ENCODE measurements at places on chromosomes 16 and 17.

DNA sequence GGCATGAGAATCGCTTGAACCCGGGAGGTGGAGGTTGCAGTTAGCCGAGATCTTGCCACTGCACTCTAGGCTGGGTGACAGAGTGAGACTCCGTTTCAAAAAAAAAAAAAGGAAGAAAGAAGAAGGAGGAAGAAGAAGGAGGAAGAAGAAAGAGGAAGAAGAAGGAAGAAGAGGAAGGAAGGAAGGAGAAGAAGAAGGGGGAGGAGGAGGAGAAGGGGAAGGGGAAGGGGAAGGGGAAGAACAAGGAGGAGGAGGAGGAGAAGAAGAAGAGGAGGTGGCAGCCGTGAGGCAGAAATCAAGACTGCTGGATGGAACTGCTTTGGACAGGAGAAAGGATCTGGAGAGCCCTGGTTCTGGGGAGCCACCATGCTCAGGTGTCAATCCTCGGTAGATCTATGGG is 29.7 kb upstream of the PEMT start:
- no peak for DNase-seq

DNA sequence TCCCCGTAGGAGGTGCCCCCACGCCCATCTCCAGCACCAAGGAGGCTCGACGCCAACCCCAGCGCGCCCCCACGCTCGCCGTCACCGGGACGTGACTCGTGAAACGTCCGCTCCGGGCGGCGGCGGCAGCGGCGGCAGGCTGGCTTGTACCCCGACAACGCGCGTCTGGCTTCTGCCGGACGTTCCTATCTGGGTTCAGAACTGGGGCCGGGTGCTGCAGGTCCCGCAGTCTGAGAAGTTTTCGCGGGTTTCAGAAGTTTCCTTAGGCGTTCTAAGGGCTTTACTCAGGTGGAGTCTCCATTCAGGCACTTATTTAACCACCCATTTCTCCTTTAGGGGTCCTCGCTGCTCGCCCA is 672 bp upstream of the ALKBH5 start:
- peak; percentile 59 for DNase-seq

GRCh38 chr17:78895322-78895721 is 7.7 kb downstream of the CEP295NL start:
- DNase-seq, result no peak

GRCh38 chr16:87207509-87207908 is 109.7 kb downstream of the C16orf95 start:
- DNase-seq, result peak; percentile 85

- no peak for DNase-seq
These were observed 290.2 kb upstream of the ERCC4 start for GRCh38 chr16:13629704-13630103.

DNA sequence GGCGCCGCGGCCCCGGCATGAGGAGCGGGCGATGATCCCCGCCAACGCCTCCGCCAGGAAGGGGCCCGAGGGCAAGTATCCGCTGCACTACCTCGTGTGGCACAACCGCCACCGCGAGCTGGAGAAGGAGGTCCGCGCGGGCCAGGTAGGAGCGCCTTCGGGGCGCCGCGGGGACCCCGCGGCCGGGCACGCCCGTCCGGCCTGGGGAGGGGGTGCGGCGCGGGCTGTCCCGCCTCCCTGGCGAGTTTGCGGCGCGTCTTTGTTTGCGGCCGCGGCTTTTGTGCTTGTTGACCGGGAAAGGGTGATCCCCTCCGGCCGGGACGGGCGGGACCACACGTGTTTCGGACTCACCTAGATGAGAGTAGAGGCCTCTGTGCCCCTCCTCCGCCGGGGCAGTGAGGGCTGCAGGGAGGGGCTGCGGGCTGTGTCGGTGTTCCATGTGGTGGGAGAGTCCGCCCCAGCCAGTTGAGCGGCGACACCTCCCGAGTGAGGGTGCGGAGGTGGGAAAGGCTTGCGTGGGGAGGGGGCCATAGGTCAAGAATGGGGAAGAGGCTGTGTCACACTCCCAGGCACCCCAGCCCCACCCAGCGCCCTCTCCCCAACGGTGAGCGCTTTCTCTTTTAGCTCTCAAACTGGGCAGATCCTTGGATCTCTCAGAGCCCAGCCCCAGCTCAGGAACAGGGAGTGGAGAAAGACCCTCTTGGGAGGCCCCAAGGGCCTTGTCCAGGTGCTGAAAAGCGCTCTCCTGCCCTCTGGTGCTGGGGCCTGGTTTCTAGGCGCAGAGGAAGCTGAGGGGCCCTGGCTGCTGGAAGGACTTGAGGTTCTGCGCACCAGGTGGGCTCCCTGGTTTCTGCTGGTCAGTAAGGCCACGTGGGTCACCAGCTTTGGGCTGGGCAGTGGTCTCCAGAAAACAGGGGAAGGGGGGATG is 923 bp downstream of the ANKRD13B start:
- DNase-seq, result no peak

- DNase-seq, result no peak
These were observed 1.4 kb upstream of the TBC1D24 start for GRCh38 chr16:2473446-2473926.

DNA sequence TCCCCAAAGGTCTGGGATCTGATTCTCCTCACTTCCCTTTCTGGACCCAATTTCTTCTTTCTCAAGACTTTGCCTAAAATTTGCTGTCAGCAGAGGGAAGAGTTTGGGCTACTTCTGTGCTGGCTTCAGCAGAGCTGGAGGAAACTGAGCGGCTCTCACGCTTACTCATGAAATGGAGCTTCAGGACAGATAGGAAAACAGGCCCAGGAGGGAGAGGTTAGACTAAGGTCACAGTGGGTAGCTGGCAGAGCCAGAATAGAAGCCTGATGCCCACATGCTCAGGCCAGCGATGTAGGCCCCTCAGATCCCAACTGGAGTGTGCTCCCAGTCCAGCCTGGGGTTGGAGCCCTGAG is 593 bp downstream of the SLC38A7 start:
- DNase-seq, result no peak

DNA sequence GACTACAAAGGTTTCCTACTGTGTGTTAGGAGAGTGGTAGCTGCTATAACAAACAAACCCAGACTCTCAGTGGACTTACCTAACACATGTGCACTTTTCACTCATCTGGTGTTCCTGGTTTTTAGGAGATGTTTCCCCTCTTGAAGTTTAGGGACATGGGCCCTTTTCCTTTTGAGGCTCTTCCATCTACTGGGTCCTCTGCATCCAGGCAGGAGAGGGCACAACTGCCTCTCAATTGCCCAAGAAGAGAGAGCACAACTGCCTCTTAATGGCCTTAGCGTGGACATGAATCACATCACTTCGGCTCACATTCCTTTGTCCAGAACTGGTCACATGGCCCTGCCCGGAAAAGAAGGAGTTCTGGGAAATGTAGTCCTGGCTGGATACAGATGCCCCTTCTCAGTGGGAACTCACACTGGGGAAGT is 9.8 kb upstream of the TNRC6C start:
- no peak for DNase-seq

DNA sequence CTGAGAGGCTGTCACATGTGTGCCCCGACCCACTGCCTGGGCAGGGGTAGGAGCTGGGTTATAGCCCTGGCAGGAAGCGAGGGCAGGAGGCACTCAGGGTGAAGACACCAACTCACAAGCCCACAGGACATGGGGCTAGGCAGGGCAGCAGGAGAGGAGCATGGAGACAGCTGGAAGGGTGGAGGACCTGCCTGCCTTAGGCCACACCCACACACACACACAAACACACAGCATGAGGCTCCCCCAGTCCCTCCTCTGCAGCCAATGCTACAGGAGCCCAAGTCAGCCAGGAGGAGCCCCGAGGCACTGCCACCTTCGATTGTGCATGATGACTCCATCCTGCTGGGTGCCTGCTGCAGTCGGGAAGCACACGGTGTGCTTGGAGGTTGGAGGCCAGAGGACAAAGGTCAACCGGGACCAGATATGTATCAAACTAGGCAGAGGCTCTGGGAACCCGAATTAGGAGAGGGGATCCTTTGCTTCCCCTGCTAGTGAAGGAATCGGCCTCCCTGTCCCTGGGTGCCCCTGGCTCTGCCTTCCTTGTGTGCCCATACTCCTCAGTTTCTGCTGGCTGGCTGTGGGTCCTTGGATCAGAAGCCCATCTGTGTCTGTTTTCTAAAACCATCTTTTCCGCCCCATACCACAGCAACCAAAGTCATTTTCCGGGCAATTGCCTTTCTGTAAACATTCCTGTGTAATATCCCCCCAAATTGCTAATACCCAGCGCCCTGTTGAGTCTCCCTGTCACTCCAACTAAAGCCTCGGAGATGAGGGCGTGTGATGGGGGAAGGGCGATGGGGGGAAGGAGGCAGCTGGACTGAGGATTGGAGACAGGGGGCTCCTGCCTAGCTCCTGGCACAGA is 20.5 kb downstream of the SRCIN1 start:
- DNase-seq, result no peak

DNA sequence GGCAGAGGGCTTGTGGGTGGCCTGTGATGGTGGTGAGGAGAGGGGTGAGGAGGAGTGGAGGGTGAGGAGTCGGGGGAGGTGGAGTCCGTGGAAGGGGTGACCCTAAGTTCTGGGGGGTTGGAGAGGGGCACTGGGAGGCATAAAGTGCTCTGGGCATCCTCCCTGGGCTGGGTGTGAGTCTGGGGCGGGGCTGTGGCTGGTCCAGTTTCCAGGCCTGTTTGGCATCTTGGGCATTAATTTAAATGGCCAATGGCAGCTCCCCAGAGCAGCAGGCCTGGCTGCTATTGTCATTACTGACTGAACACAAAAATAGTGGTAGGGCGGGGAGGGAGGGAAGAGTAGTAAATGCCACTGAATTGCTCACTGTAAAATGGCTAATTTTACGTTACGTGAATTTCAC is 7.7 kb upstream of the ARHGAP23 start:
- no peak for DNase-seq

DNA sequence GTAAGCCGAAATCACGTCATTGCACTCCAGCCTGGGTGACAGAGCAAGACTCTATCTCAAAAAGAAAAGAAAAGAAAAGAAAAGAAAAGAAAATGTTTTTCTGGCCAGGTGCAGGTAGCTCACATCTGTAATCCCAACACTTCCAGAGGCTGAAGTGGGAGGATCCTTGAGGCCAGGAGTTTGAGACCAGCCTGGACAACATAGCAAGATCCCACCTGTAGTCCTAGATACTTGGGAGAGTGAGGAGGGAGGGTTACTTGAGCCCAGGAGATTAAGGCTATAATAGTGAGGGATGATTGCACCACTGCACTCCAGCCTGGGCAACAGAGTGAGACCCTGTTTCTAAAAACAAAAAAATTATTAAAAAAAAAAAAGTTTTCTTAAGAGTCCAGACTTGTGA is 2.5 kb upstream of the ATP5MC1 start:
- no peak for DNase-seq

DNA sequence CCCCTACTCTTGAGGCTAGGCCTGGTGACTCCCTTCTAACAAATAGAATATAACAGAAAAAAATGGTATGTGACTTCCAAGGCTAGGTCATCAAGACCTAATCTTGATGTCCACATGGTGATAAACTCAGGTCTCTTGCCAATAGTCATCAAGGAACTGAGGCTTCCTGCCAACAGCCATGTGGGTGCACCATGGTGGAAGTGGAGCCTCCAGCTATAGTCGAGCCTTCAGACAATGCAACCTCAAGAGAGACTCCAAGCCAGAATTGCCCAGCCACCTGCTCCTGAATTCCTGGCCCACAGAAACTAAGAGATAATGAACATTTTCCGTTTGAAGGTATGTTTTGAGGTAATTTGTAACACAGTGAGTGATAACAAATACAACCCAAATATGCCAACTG is 55.9 kb upstream of the SREBF1 start:
- DNase-seq, result no peak

DNA sequence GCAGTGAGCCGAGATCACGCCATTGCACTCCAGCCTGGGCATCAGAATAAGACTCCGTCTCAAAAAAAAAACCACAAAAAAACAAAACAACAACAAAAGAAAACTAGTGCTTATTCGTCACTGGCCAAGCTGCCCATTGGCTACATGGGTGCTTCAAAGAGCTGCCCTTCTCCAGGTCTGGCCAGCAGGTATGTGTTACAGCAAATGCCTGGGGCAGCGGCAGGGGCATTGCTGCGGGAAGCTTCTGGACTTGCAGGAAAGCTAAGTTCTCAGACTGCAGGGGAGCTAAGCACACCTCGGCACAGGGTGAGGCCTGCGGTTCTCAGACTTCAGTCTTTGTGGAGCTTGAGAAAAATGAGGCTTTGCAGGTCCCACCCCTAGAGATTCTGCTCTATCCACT is 4.1 kb upstream of the STH start:
- DNase-seq, result no peak

- no peak for DNase-seq
These were observed 9.8 kb downstream of the PSKH1 start for GRCh38 chr16:67902831-67903230.

DNA sequence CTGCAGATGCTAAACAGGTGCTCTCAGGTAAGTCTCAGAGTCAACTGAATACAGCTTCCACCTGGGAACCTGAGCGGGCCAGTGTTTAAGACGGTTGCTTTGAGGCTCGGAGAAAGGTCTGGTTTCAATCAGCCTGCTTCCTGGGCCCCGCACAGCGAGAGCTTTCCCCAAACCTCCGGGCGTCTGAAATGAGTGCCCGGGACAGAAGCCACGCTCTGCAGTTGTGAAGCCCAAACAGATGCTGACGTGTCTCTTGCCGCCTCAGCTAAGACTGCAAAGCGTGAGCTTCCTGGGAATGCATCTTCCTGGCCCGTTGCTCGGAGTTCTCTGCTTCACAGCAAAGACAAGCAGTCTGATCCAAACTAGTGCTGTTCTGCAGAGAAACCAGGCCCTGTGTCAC is 36.7 kb downstream of the PLXDC1 start:
- DNase-seq, result peak; percentile 1

GRCh38 chr17:73387746-73388577 is 76.2 kb upstream of the CDC42EP4 start:
- DNase-seq, result no peak

GRCh38 chr16:71781741-71782140 is 26.9 kb downstream of the AP1G1 start:
- no peak for DNase-seq

- peak; percentile 96 for DNase-seq
These were observed 762 bp upstream of the MED13 start for GRCh38 chr17:62065611-62066468.

DNA sequence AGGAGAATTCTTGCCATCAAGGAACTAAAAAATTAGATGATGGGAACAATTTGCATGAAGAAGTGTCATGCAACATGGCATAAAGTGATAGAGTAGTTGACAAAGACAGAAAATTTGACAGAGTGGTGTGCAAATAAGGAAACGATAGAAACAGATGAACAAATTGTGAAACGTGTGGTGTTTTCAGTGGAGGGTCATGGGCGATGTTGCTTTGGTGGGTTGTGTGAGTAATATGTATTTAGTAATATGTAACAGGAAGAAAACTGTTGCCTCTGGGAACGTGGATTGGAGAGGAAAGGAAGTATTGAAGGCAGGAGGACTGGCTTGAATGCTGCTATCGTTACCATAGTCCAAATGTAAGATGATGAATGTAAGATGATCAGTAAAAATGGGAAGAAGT is 3.6 kb downstream of the COX10 start:
- no peak for DNase-seq

DNA sequence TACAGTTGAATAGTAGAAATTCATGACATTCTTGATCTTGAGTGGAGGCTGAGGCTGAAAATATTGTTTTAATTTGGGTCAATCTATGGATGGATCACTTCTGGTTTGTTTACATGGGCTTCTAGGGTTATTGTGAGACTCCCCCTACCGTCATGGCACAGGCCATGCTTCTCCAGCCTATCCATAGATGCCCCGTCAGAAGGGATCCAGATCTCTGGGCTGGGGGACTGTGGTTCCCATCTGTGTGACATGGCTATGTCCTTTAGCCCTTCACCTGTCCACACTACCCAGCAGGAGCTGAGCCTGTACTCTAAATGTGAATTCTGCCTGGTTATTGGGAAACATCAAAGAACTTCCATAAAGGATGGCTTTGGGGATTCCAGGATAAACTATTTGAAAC is 160.4 kb downstream of the ABCC12 start:
- DNase-seq, result no peak

Measured in fibroblast of the conjunctiva (primary cell).